ENCODE measurements at places on chromosomes 2 and 18.
A peak's percentile ranks its signal among the peaks of the same experiment; 100 is the strongest.

DNA sequence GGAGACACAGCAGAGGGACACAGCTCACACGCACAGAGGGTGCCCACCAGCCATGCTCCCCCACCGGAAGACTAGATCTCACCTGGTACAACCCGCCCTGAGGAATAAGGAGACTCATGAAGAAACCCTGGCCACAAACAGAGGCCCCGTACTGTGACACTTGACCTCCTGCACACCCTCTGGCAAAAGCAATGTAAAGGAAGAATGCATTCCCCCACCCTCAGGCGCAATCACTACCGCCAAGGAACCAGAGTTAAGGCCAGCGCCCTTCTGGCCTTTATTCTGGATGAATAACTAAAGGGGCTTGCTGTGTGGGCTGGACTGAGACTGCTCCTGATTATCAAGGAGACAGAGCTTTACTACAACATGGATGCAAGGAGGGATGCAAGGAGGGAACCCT, 509.2 kb upstream of the SPHKAP start:
- DNase-seq: no peak

DNA sequence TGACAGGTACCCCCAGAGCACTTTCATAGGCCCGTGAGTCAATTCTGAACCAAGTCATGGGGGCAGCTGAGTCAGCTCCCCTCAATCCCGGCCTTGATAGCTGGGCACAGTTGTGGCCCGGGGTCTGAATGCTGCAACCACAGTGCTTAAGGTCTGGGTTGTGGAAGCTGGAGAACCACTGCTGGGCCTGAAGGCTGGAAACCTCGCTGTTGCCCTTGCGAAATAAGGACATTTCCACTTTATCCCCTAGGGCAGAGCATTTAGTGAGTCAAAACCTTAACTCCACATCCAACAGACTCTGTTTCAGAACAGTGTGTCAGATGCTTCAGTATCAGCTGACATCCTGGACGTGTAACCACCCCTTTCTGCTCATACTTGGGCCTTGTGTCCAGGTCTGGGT, 58.6 kb downstream of the SP110 start:
- no peak for DNase-seq

- DNase-seq: no peak
These were observed 1.9 kb upstream of the LNPK start for GRCh38 chr2:176003958-176004357.

DNA sequence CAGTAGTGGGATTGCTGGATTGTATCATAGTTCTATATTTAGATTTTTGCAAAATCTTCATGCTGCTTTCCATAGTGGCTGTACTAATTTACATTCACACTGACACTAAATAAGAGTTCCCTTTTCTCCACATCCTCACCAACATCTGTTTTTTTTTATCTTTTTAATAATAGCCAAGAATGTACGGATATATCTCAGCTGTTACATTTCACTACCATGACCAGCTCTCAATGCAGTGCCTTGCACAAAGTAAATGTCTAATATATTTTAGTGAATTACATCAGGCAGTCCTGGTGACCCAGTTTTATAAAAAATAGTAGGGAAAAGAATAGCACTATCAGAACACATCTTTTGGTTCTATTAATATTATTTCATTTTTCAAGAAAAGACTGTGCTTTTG, 161.8 kb downstream of the LNPK start:
- DNase-seq: no peak

DNA sequence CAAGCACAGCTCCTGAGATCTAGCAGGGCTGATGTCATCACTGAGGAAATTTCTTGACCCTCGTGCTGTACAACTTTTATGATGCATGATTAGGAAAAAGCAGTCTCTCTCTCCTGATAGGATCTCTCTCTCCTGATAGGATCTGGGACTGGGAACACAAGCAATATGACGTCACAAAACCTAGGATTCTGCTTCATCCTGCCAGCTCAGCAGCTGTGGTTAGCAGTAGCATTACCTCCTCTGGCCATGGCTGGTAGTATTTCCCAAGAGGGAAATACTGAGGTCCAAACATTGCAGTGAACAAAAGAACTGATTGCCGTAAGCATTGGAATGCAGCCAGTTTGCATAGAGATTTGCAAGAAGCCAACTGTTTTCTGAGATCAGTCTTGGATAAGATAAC, 521.2 kb upstream of the POU3F3 start:
- DNase-seq: no peak

DNA sequence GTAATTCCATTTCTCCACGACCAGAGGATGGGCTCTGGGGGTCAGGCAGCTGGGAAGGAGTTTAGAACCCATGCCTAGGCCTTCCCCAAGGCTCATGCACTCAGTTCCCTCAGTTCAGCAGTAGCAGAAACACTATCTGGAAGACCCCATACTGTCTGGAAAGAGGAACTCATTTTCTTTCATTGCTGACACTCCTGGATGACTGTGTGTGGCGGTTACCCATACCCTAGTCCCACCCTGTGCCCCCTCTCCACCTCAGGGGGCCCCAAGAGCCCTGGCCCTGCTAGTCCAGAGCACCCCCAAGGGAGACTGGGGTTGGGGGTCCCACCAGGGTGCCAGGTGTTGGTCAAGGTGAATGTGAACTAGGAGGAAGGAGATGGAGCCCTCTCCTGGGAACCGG, 29.5 kb downstream of the TPRKB start:
- DNase-seq: no peak

DNA sequence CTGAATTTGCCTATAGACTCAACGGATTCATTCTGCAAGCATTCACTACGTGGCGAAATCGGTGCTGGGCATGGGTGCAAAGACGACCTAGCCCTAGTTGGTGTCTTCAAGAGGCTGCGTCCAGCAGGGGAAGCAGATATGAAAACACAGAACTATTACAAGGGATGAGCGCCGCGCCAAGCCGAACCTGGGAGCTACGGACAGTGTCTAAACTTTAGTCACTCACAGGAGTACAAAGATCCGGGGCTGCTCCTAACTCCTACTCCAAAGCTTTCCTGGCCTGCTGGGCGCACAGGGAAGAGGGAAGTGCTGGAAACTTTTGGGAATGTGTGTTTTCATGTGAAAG, 732 bp upstream of the ANXA4 start:
- no peak for DNase-seq

GRCh38 chr18:76927223-76927725, 104.9 kb downstream of the ZNF236 start:
- DNase-seq: no peak

DNA sequence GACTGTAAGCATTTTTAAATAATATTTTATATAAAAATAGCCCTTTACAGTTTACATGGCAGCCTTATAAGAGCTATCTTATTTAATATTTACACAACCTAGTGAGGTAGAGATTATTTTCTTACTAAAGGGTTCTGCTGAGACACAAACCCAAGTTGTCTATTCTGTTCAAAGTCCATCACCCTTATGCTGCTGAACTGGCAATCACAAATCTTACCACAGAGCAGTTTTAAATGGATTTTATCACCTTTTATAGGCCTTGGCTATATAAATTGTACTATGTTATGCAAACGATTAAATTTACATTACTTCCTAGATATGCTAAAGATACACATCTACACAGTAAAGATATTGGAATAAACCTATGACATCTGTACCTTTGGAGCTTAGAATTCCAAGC, 40.7 kb downstream of the RBM45 start:
- DNase-seq: no peak

DNA sequence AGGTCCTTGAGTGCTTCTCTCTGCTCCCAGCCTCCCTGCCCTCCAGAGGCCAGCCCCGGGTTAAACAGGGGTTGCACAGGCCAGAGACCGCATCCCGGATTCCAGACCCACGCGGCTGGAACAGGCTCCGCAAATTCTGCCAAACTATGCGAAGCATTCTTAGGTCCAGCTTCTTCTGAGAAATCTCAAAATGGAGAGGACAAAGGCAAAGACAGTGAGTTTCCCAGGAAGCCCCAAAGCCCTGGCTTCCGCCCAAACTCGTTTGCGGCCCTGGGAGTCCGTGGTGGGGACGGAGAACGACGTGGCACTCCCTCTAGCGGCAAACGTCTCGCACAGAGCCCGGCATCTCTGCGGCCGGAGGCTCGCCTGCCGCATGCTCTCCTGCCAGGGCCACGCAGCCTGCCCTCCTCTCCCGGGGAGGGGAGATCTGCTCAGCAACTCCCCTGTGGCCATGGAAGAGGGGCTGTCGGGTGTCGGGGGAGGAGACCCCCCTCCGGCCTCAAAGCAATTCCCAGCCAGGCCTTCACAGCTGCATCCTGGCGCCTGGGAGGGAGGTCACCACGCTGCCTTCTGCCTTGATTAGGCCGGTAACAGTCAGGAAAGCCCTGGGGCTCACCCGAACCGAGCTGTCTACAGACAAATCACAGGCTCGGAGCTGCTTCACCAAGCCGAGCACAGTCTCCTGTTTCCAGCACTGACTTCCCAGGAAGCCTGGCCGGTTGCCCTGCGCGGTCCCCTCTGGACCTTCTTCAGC, 33.4 kb upstream of the KLHL29 start:
- peak; percentile 61 for DNase-seq

All from CD8-positive, alpha-beta T cell (primary cell).